ENCODE measurements at places on chromosomes 2 and 18.
A peak's percentile ranks its signal among the peaks of the same experiment; 100 is the strongest.

- DNase-seq, result no peak
Measured at GRCh38 chr2:88503771-88504170, 51.3 kb upstream of the FOXI3 start.

DNA sequence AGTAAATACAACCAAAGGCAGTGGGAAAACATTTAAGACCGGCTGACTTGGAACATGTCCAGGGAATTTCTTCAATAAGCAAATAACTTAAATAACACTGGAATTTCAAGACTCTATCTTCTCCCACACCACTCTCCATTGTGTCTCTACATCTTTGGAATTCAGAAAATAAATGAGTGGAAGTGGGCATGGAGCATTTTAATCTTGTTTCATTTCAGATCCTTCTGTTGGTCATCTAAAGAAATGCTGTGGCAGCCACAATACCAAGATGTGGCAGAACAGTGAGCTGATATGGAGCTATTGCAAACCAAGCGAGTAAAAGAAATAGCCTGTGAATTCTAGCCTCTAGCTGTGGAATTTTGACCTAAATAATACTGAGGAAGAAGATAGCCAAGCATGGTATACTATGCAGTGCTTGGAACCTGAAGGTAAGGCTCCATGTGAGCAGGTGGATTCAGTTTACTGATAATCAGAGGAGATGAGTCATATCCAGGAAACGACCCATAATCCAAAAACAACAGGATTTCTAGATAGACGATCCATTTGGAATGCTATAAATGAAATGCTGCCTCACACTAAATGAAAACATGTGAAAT is 157.1 kb upstream of the SCN7A start:
- no peak for DNase-seq

DNA sequence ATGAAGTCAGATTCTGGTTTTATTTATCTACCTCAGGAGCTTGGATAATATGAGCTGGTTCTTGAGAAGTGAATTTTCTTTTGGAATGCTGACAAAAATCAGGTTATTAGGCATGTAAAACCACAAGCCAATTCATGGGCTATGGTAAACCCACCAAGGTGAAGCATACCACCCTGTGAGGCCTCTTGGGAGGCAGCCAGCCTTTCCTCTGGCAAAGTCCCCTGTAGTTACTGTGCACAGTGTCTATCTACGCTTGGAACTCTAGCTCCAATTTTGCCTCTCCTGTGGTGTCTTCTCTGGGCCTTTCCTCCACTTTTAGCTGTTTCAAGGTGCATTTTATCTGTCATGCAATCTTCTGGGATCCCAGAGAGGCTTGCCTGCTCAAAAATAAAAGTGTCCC is 242.7 kb upstream of the ZSWIM2 start:
- no peak for DNase-seq

DNA sequence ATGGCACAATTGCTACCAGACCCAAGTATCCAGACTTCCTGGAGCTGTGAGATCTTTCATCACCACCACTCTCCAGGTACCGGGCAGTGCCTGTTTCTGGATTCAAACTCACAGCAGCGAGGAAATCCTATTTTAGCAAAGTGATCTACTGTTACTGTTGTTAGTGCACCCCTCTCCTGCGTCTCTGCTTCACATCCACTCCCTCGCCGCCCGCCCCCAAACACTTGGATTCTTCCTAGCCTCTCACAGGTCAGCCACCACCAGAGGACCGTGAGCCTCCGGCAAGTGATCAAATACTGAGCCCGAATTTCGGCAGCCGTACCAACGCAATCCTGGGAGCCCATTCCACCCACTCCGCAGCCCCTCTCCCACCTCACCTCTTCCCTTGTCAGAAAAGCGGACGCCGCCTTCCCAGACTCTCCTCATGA is 519 bp downstream of the METTL4 start:
- DNase-seq, result peak; percentile 46

DNA sequence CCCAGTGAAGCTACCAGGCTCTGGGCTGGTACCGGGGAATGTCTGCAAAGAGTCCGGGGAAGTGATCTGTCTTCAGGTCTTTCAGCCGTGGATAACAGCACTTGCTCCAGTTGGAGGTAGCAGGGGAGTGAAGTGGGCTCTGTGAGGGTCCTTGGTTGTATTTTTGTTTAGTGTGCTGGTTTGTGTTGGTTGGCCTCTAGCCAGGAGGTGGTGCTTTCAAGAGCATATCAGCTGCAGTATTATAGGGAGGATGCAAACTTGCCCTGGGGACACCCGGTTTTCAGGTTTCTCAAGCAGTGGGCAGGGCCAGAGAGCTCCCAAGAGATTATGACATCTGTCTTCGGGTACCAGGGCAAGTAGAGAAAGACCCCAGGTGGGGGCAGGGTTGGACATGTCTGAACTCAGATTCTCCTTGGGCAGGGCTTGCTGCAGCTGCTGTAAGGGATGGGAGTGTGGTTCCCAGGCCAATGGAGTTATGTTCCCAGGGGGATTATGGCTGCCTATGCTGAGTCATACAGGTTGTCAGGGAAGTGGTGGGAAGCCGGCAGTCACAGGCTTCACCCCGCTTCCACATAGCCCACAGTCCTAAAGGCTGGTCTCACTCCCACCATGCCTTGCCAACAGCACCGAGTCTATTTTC is 34.4 kb downstream of the ACAA2 start:
- no peak for DNase-seq

DNA sequence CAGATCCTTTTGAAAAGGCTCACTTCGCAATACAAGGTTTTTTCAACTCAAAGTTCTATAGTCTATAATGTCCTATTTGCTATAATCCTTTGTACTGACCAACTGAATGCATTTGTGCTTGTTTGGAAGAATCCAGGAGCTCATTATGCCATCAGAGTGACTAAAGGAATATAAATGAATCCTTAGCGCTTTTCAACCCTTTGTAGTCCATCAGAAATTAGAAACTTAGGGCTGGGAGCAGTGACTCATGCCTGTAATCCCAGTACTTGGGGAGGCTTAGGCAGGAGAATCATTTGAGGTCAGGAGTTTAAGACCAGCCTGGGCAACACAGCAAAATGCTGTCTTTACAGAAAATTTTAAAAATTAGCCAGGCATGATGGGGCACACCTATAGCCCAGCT is 330.2 kb upstream of the CHAC2 start:
- DNase-seq, result no peak

- DNase-seq, result no peak
Measured at GRCh38 chr2:73994178-73994831, 9.6 kb downstream of the TET3 start.

DNA sequence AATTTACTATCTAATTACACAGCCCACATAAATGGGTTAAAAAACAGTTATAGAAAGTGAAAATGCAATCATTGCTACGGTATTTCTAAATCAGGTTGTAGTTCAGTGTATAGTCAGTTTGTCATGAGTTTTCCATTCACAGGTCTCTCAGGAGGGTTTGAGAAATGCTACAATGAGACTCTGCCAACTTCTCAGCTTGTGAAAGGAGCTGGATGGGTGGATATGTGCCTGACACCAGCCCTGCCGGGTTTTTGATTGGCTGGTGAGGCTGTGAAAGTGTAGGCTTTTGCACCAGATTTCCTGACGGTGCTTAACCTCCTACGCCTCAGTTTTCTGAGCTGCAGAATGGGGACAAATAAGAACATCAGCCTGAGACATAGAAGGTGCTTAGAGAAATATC is 102.6 kb upstream of the SMIM21 start:
- DNase-seq, result no peak

- DNase-seq, result no peak
Measured at GRCh38 chr2:160209516-160209856, 9.4 kb upstream of the ITGB6 start.

DNA sequence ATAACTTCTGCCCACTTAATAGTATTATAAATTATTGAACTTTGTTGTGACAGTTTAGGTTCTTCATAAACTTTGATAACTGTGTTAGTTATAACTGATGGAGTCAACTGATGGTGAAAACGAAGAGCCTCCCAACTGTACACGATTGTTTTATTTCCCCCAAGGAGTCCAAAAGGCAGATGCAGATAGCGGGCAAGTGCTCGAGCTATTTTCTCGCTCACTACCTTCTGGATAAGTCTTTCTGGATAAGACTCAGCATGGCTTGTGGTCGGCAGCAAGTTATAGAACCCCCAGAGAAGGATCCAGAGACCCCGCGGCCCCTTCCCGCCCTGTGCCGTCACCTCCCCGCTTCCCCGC is 517 bp downstream of the GCFC2 start:
- no peak for DNase-seq

GRCh38 chr2:118097657-118098056 is 9.4 kb downstream of the INSIG2 start:
- no peak for DNase-seq

DNA sequence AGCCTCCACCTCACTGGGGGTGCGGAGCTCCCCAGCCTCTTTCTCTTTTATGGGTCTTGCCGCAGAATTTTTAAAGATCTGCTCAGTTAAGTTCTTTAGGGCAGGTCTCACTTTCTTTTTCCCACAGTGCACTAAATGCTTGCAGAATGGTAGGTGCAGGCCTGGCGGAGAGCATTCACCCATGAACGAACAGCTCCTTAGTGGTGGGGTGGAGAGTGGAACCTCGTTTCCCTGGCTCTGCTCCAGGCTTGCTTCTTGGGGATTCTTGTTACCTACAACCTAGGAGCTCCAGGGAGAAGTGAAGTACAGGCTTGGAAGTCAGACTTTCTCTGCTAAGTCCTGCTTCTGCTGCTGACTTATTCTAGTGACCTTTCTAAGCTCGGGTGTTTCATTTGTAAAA is 70.3 kb upstream of the PXDN start:
- DNase-seq, result no peak

GRCh38 chr2:16318051-16318450 is 347.6 kb downstream of the CYRIA start:
- DNase-seq, result no peak

- no peak for DNase-seq
Measured at GRCh38 chr18:63126134-63127069, 193.2 kb downstream of the BCL2 start.

- no peak for DNase-seq
Measured at GRCh38 chr18:69689121-69689759, 258.4 kb downstream of the CD226 start.

DNA sequence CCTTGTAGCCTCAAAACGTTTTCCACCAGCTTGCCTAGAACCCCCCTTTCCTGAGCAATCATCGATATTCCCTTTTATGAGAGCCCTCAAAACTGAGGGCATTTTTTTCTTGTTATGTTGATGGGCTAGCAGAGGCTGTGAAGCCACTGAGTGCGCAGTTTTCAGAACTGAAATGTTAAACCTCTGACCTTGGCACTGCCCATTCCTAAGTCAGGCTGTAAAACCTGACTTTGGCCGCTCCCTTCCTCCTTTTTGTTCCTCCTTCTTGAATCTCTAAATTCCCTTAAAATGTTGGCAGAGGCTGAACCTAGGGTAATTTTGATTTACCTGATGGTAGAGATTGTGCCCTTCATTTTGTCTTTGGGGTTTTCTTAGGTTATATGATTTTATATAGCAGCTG is 334.2 kb downstream of the KIAA1328 start:
- DNase-seq, result no peak

- no peak for DNase-seq
Measured at GRCh38 chr18:25349926-25350487, 2.0 kb downstream of the ZNF521 start.

DNA sequence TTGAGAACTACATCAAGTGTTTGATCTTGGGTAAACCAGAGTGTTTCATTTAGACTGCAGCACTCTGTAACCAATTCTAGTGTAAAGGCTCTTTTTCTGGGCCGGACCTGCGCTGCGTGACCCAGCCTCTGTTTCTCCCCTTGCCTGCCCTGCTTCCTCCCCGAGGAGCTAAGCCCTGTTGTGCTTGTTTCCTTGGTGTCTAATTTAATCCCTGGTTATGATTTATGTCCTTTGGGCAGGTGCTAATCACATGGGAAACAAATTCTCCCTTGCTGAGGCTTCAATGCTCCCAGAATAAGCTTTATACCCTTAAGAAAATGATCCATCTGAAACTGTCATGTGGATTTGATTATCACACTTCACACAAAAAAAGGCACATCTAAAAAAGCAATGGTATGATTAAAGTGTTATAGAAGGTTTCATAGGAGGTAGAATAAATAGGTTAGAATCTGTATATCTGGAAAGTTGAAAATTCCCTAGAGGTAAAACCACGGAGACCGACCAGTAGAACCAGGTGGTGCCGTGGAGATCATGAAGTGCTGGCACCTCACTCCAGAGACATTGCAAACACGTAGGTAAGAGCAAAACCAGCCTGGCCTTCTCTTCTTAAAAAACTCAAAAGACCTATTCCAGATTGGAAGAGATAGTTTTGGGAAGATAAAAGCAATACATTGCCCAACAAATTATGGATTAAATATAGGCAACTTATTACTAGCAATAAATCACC is 31.0 kb upstream of the SLC9A2 start:
- no peak for DNase-seq

DNA sequence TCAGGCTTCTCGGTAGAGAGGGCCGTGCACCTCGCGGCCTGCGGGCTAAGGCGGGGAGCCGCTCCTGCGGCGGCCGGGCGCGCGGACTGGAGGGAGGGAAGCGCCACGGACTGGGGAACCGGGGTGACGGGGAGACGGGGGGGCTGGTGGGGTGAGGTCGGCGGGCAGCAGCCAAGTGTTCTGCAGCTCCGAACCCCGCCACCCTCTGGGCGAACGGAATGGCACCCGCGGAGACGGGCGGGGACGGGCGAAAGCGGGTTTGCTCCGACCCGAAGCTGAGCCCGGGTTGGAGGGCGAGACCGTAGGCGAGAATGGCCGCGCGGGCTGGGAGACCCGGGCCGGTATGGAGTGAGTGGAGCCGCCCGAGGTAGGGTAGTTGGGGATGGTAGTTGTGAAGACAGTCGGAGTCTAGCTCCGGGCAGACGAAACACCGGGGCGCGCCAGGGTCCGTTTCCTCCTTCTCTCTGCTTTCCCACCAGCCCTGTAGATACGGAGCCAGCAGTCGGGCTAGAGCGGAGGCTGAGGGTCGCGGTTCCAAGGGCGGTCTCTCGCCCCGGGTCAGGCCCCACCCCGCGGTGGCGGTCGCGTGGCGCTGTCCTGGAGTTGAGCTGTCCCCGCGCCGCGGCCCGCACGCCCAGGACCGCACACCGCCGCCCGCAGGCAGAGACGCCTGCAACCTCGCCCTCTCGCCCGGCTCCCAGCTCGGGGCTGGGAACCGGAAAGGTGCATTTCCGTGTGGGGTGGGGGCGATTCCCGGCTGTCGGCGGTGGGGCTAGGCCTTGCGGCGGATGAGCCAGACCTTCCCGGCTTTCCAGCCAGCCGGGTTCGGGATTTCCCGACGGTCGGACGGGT is 160.3 kb upstream of the SIX2 start:
- DNase-seq, result no peak
